ENCODE measurements at places on chromosomes 4 and X. TPM values are rescaled to one million over a fixed set of nuclear protein-coding genes. Genes with fewer than 3 reads are reported as not detected.

Gene WAS
- 40.1 TPM for polyA plus RNA-seq

Gene RADX
- 7.6 TPM for polyA plus RNA-seq

Gene MAGEA4
- polyA plus RNA-seq, result not detected

Gene PNMA5
- polyA plus RNA-seq, result 0.25 TPM
